Glutamatergic neuron (in vitro differentiated cells): ENCODE measurements at places on chromosomes 4 and X.
A peak's percentile ranks its signal among the peaks of the same experiment; 100 is the strongest.

GRCh38 chr4:3687538-3687937 lies 78.6 kb upstream of the ADRA2C start:
- peak; percentile 7 for DNase-seq

- no peak for DNase-seq
Observed at GRCh38 chr4:169620880-169621248, 486 bp downstream of the CLCN3 start.

- no peak for DNase-seq
Observed at GRCh38 chrX:68490644-68491043, 8.2 kb upstream of the YIPF6 start.

DNA sequence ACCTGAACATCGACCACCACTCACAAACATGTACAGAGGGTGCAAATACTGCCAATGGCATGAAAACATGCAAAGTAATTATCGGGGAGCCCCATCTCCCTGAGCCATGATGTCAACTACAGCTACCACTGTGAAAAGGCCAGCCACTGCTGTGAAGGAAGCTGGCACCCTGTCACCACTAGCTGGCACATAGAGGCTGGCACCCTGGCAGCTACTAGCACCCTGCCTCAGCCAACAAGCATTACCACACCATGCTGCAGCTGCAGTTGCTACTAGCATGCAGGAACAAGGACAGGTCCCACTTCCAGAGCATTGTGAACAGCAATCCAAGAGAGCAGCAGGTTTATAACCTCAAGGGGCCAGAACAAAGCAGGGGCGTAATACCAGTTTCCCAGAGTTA lies 81.4 kb downstream of the PRR32 start:
- DNase-seq: no peak

DNA sequence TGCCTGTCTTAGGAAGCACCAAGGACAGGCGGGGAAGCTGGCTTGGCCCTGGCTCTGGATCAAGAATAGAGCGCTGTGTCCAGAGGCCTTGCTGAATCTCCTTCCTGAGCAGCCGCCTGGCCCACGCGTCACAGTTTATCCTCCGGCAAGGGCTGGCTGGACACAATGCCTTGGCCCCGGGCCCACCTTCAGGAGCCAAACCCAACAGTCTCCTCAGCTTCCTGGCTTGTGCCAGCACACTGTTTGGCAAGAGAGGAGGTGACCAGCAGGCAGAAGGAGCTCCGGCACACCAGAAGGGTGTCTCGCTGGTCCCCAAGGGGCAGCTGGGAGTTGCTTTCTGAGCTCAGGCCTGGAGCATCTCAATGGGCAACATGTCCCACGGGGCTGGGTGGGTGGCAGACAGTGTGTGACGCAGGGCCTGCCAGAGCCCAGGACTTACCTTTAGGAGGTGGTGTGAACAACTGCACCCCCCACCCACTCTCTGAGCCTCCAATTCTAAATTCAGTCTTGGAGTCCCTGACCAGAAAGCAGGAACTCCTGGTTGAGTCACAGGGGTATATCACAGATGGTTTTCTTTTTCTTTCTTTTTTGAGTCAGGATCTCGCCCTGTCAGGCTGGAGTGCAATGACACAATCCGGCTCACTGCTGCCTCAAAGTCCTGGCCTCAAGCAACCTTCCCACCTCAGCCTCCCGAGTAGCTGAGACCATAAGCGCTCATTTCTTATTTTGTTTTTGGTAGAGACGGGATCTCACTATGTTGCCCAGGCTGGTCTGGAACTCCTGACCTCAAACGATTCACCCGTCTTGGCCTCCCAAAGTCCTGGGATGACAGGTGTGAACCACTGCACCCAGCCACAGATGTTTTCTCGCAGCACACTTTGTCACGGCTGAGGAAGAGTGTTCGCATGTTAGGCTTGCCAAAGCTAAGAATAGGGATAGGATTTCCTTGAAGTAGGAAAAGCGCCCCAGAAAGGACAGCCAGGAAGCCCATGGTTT lies 361.2 kb downstream of the BCOR start:
- no peak for DNase-seq

DNA sequence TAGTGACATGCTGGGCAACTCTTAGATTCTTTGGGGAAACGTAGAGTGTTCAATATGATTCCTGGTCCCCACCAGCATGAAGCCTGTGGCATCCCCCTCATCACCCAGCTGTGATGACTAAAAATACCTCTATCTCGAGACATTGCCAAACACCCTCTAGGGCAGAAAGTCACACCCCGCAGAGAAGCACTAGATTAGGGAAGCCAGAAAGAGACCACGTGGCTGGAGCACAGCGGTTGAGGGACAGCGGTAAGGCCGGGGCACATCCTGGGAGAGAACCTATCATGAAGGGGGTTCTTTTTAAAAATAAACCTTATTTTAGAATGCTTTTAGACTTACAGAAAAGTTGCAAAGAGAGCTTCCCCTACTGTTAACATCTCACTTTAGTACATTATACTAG lies 11.0 kb downstream of the FAT1 start:
- DNase-seq: no peak

GRCh38 chr4:96186593-96186992 lies 346.7 kb downstream of the PDHA2 start:
- no peak for DNase-seq

- no peak for DNase-seq
Observed at GRCh38 chr4:143369552-143369951, 32.9 kb downstream of the GAB1 start.

GRCh38 chr4:8851321-8852117 lies 20.1 kb downstream of the HMX1 start:
- DNase-seq: peak; percentile 15

DNA sequence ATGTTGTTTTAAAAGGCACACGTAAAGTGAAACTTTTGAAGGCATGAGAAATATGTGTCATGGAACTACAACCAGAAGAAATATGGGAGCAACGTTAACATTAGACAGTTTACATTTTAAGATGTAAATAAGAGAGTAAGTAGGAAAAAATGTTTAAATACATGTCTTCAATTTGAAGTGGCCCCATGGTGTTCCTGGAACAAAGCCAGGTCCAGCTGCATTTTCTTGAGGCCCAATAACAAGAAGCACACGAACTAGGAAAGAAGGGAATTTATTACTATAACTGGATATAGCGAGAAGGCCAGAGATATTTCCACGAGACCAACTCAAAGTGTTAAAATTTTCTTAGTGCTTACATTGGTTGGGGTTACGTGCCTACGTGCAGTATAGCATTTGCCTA lies 458.1 kb downstream of the KCTD8 start:
- no peak for DNase-seq

GRCh38 chr4:62131049-62131448 lies 930.9 kb downstream of the ADGRL3 start:
- no peak for DNase-seq

GRCh38 chr4:68304731-68305130 lies 45.2 kb downstream of the YTHDC1 start:
- no peak for DNase-seq

GRCh38 chrX:14504960-14505538 lies 24.3 kb upstream of the GLRA2 start:
- DNase-seq: no peak

GRCh38 chr4:13920901-13921300 lies 293.4 kb upstream of the BOD1L1 start:
- no peak for DNase-seq

- no peak for DNase-seq
Observed at GRCh38 chrX:53738370-53738906, 51.9 kb upstream of the HUWE1 start.

GRCh38 chrX:49761481-49761880 lies 65.7 kb upstream of the PAGE1 start:
- DNase-seq: no peak

GRCh38 chr4:76990288-76991080 lies 40.9 kb downstream of the SEPTIN11 start:
- no peak for DNase-seq

DNA sequence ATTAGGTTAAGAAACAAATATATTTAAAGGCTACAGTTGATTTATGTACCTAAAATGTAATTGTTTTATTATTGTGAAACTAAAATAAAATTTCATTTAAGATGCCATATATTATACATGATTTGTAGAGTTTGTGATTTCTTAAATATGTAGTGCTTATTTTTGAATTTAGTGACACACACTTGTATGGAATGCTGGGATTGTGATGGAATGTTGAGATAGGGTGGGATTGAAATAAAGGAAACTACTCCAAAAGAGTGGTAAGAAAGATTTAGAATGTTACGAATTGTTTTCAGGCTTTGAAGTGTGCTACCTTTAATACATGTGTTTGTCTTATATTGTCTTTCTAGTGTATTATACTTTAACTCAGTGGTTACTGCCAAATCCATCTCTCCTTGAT lies 330.3 kb upstream of the PITX2 start:
- no peak for DNase-seq
